GM23248 (cell line): ENCODE measurements at places on chromosomes 3 and 15. TPM values are rescaled to one million over a fixed set of nuclear protein-coding genes. Genes with fewer than 3 reads are reported as not detected.

PPP1R14D gene
- not detected in 2 replicates for total RNA-seq

GRCh38 chr3:16254916-16255315, 9.8 kb downstream of the DPH3 start:
- no peaks in the 10 kb centered on the region for H3K4me1 ChIP-seq
- no peak for DNase-seq
- H3K27me3 ChIP-seq: no peaks in the 10 kb centered on the region
- H3K4me3 ChIP-seq: no peak overlapping the region
- H3K36me3 ChIP-seq: peaks cover 9% of the 10 kb centered on the region

- no peak overlapping the region for H3K4me3 ChIP-seq
- DNase-seq: peak; percentile 34
- no peak overlapping the region for H3K27ac ChIP-seq
- no peaks in the 10 kb centered on the region for H3K36me3 ChIP-seq
- no peaks in the 10 kb centered on the region for H3K27me3 ChIP-seq
Measured at GRCh38 chr3:190671658-190672057, 157.8 kb downstream of the IL1RAP start.

PLSCR4 gene
- total RNA-seq: 51.2 and 63.4 TPM in 2 replicates

DNA sequence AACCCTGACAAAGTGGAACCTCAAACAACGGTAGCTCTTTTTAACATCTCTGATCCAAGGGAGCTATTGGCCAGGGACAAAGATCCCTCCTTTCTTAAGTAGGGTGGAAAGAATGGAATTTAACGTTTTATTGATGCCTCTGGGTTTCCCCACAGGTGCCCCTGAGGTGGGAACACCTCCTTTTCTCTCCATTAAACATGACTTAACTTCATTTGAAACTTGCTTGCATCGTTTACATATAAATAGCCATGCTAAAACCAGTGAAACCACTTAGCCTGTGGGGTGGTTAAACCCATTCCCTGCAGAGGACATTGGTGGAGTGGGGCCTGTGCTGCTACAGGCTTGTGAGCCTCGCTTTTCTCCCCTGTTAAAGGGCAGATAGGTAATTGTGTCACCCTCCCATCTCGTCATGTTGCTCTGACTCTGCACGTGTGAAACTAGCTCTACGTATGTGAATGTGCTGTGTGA, 9.7 kb downstream of the CGNL1 start:
- H3K36me3 ChIP-seq: no peaks in the 10 kb centered on the region
- no peak for DNase-seq
- peaks cover 14% of the 10 kb centered on the region for H3K27me3 ChIP-seq
- H3K4me3 ChIP-seq: no peak overlapping the region
- no peak overlapping the region for H3K27ac ChIP-seq
- H3K4me1 ChIP-seq: no peaks in the 10 kb centered on the region

- H3K4me1 ChIP-seq: peaks cover 37% of the 10 kb centered on the region
- H3K27ac ChIP-seq: no peak overlapping the region
Measured at GRCh38 chr15:41934843-41935242, 37.5 kb downstream of the EHD4 start.

CKMT1A gene
- total RNA-seq: not detected in 2 replicates

SHF gene
- 0.25 and 0.32 TPM in 2 replicates for total RNA-seq

DNA sequence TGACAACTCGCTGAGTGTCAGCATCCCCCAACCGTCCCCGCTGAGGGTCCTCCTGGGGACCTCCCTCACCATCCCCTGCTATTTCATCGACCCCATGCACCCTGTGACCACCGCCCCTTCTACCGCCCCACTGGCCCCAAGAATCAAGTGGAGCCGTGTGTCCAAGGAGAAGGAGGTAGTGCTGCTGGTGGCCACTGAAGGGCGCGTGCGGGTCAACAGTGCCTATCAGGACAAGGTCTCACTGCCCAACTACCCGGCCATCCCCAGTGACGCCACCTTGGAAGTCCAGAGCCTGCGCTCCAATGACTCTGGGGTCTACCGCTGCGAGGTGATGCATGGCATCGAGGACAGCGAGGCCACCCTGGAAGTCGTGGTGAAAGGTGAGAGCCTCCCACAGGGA, 35.4 kb downstream of the ACAN start:
- H3K4me1 ChIP-seq: no peaks in the 10 kb centered on the region
- H3K27me3 ChIP-seq: no peaks in the 10 kb centered on the region
- no peak for DNase-seq
- no peaks in the 10 kb centered on the region for H3K36me3 ChIP-seq
- H3K4me3 ChIP-seq: no peak overlapping the region
- no peak overlapping the region for H3K27ac ChIP-seq

STAC gene
- total RNA-seq: 10.9 and 16.3 TPM in 2 replicates

SLC28A2 gene
- not detected in 2 replicates for total RNA-seq

CCR8 gene
- not detected in 2 replicates for total RNA-seq

DNA sequence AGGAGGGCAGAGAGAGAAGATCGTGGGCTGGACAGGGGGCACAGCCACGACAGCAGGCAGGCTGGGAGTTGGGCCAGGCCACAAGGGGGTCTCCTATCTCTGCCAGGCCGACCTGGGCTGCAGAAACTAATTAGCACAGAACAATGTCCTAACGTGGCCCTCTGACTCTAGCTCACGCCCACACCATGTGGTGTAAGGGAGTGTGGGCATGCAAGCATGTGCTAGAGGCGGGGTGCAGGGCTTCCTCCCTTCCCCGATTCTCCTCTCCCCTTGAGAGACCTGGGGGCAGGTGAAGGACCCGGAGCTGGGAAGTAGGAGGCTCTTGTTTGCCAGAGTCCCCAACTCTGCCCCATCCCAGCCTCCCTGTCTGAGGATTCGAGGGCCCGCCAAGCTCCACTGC, 65.5 kb downstream of the LINGO1 start:
- H3K27me3 ChIP-seq: peaks cover 15% of the 10 kb centered on the region; the same call in 1 of the 2 replicates
- no peak overlapping the region for H3K4me3 ChIP-seq
- no peaks in the 10 kb centered on the region for H3K36me3 ChIP-seq

DNAH12 gene
- total RNA-seq: 0.54 TPM in 1 of 2 replicates, not detected in the other

DNA sequence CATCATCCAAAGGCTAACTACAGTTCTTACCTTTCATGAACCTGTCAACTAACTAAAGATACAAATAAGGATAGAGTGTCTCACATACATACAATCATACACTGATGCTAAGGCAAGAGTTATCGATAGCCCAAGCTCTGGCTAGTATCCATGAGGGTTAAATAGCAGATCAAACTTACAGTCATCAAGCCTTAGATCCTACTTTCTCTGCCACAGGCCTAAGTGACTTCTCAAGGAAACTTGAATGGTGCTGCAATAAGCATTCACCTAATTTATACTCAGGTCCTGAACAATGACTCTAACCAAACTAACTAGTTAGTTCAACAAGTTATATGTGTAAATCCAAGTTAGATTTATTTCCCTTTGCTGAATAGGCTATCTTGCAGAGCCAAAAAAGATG, 51.0 kb downstream of the ALDH1A2 start:
- H3K4me1 ChIP-seq: peaks cover 21% of the 10 kb centered on the region
- H3K27me3 ChIP-seq: peaks cover 3% of the 10 kb centered on the region; the same call in 1 of the 2 replicates
- no peaks in the 10 kb centered on the region for H3K36me3 ChIP-seq

DNA sequence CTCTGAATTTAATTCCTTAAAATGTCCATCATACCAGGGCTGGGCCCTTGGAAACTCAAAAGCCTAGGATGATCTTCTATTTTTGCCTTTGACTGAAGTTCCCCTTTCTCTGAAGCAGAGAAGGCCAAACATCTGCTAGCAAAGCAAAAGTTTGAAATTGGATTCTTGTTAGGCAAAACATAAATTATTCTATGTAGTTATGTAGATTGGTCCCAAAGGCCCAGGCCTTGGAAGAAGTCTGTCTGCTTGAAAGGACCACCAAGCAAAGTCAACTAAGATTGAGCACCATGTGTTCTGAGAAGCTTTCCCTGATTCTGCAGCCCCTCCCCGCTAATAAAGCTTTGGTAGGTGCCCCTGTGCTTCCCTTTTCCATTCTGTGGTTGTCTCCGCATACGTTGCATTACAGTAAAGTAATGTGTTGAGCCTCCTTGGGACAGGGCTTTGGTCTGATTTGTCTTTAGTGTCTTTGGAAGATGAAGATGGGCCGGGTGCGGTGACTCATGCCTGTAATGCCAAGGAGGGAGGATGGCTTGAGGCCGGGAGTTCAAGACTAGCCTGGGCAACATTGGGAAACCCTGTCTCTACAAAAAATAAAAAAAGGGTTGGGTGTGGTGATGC, 56.4 kb downstream of the RPL39L start:
- H3K27ac ChIP-seq: no peak overlapping the region
- H3K36me3 ChIP-seq: no peaks in the 10 kb centered on the region
- H3K4me3 ChIP-seq: no peak overlapping the region
- H3K4me1 ChIP-seq: no peaks in the 10 kb centered on the region; the same call in 1 of the 2 replicates
- DNase-seq: no peak

DNA sequence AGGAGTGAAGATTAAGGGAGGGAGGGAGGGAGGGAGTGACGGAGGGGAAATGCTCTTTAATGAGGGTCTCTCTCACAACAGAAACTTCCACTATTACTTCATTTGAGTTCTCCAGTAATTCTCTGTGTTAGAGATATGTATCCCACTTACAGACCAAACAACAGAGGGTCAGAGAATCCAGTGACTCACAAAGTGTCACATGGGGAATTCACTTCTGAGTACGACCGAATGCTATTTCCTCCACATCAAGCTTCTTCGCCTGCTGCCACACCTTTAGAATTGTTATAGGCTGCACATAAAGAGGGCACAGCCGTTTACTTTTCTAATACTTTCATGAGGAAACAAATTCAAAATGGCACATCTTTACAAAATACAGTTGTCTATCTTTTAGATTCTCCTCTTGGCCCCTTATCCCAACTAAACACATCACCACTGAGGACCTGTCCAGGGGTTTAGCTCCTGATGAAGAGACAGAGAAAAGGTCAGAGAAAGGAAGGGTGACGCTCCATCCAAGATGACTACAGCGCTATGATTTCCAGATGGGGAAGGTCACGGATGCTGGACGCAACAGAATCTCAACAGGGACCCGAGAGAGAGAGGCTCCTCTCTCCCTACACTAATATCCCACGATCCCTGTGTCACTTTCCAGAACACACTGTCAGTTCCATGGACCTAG, 119.0 kb downstream of the XXYLT1 start:
- peak overlapping the region; percentile 58 for H3K27ac ChIP-seq
- no peak overlapping the region; the same call in 1 of the 2 replicates for H3K4me3 ChIP-seq
- H3K27me3 ChIP-seq: no peaks in the 10 kb centered on the region
- H3K4me1 ChIP-seq: peaks cover 35% of the 10 kb centered on the region
- H3K36me3 ChIP-seq: no peaks in the 10 kb centered on the region

GRCh38 chr3:134911586-134912548, 116.8 kb downstream of the EPHB1 start:
- no peaks in the 10 kb centered on the region for H3K4me1 ChIP-seq
- no peaks in the 10 kb centered on the region for H3K27me3 ChIP-seq
- H3K36me3 ChIP-seq: no peaks in the 10 kb centered on the region
- H3K4me3 ChIP-seq: no peak overlapping the region
- no peak for DNase-seq

SH3GL3 gene
- not detected in 2 replicates for total RNA-seq

GRCh38 chr15:101187820-101188636, 63.8 kb downstream of the CHSY1 start:
- no peak for DNase-seq
- no peaks in the 10 kb centered on the region for H3K36me3 ChIP-seq
- H3K27ac ChIP-seq: peak overlapping the region; percentile 83
- H3K4me3 ChIP-seq: peak overlapping the region; percentile 40
- no peaks in the 10 kb centered on the region for H3K27me3 ChIP-seq

GRCh38 chr3:16802389-16802788, 82.4 kb upstream of the PLCL2 start:
- H3K27me3 ChIP-seq: no peaks in the 10 kb centered on the region
- no peaks in the 10 kb centered on the region for H3K36me3 ChIP-seq
- no peak overlapping the region for H3K4me3 ChIP-seq
- DNase-seq: no peak
- no peak overlapping the region for H3K27ac ChIP-seq
- H3K4me1 ChIP-seq: peaks cover 14% of the 10 kb centered on the region

CCR9 gene
- not detected in 2 replicates for total RNA-seq

DNA sequence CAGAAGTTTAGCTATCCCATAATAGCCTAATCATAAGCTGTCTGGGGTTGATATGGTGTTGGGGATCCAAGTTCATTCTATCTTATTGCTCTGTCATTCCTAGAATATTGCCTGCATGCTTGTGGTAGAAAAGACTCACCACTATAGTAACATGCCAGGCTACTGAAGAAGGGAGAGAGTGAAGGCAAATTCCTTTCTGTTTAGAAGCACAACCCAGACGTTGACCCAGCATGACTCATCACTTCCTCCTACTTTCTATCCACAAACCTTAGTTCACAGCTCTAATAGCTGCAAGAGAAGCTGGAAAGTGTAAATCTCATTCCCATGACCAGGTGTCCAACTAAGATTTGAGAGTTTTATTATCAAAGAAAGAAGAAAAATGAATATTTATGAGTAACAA, 57.8 kb upstream of the NMD3 start:
- no peaks in the 10 kb centered on the region for H3K36me3 ChIP-seq
- no peak overlapping the region for H3K27ac ChIP-seq
- DNase-seq: peak; percentile 87
- no peak overlapping the region for H3K4me3 ChIP-seq

SCN11A gene
- not detected in 2 replicates for total RNA-seq

COMMD4 gene
- 82.0 and 96.5 TPM in 2 replicates for total RNA-seq

- DNase-seq: no peak
- H3K4me3 ChIP-seq: no peak overlapping the region
- no peaks in the 10 kb centered on the region; the same call in 1 of the 2 replicates for H3K36me3 ChIP-seq
- no peaks in the 10 kb centered on the region for H3K27me3 ChIP-seq
Measured at GRCh38 chr3:43319376-43319775, 33.0 kb downstream of the SNRK start.

GPR156 gene
- not detected in 2 replicates for total RNA-seq

GABRR3 gene
- total RNA-seq: not detected in 2 replicates

- peaks cover 13% of the 10 kb centered on the region; the same call in 1 of the 2 replicates for H3K27me3 ChIP-seq
- H3K27ac ChIP-seq: no peak overlapping the region
- DNase-seq: no peak
- no peaks in the 10 kb centered on the region for H3K36me3 ChIP-seq
- H3K4me3 ChIP-seq: no peak overlapping the region
Measured at GRCh38 chr3:13353506-13353905, 66.6 kb downstream of the NUP210 start.

DNA sequence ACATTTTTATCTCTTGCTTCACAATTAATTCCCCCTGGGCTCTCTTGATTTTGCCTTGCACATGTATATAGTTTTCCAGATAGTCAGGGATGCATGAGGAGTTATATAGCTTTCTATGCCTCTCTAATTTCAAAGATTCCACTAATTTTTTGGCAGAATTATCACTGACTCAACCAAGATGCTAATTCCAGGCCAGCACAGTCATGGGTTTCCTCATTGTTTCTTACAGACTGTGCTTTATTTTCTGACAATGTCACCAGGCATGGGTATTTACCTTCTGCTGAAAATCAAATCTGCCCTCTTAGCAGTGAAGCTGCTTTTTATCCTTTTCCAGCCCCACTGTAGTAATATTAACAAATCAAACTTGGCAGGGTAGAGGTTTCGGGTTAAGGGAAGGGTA, 1520.6 kb upstream of the CADM2 start:
- DNase-seq: no peak
- H3K27ac ChIP-seq: no peak overlapping the region
- no peaks in the 10 kb centered on the region for H3K27me3 ChIP-seq
- no peaks in the 10 kb centered on the region for H3K36me3 ChIP-seq
